NCI-H524 (cell line): ENCODE measurements at places on chromosomes 5 and 9.

DNA sequence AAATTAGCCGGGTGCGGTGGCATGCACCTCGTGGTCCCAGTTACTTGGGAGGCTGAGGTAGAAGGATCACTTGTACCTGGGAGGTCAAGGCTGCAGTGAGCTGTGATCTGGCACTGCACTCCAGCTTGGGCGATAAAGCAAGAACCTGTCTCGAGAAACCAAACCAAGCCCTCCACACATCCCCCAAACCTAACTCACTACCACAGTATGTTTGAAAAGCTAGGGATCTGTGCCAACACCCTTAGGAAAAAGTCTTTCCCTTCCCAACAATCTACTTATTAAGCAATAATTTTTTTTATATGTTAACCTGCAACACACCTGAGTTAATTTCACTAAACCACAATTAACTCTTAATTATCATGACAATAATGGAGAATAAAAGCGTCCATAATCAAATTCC lies 2.2 kb downstream of the UBTD2 start:
- DNase-seq = peak; percentile 9

DNA sequence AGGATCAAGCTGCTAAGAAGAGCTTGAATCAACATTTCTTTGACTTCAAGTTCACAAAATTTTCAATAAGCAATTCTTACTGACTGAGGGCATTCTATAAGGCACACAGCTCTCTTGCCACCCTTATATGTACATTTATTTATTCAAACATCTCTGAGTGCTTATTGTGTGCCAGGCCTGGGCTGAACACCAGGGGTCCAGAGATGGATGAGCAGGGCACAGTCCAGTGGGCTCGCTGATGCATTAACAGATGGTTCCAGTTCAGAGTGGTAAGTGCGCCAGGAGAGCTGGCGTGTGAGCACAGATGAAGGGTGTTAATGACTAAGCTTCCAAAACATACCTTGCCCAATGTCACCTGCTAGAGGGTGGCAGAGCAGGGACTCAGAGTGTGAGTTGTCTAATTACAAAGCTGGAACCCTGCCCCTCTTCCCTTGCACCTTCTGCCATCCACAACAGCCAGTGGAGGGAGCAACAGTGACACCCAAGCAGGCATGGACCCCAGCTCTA lies 24.6 kb downstream of the ALG2 start:
- peak; percentile 90 for DNase-seq

GRCh38 chr5:9370256-9370655 lies 175.6 kb downstream of the SEMA5A start:
- no peak for DNase-seq

DNA sequence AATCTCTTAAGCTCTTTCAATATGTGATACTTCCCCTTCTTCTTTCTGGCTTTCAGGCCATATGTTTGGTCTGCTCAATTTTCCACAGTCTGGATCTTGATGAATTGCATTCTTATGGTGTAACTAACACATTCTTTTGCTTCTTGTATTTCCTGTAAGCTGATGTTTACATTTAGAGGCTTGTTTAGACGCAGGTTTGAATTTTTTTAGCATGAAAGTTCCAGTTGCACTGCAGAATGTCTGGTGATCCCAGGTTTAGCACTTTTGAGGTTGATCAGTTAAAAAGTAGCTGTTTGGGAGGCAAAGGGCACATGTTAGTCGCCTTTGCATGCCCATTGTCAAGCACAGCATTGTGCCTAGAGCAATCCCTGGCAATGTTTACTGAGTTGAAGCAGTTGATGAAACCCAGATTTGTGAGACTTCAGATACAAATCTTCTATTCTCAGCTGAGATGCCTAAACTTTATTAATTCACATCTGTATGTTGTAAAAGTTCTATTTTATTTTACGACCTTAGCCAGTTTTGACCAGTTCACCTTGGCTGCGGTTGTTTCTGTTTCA lies 59.6 kb upstream of the SPATA31C2 start:
- no peak for DNase-seq

DNA sequence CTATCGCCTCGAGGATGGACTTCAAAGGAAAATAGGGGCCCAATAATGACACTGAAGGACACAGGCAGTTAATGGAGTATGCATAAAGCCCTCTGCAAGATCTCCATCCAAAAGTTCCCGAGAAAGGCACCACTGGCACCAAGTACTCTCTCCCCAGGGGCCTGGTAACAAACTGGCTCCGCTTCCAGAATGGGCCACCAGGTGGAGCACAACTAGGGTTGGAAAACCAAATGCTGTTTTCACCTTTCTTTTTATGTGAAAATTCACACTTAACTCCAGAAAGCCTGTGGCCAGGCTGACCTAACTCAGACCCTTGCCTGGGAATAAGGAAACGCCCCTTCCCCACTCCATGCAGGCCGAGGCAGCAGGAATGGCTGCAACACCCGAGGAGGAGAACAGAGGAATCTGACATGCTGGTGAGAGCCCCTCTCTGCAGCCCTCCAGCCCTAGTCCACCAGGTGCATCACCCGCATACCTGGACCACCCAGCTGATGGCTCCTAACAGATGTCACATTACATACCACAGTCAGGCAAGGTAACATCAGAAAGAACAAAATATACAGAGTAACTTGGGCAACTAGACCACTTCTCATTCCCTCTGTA lies 42.8 kb downstream of the CAMSAP1 start:
- peak; percentile 58 for DNase-seq

DNA sequence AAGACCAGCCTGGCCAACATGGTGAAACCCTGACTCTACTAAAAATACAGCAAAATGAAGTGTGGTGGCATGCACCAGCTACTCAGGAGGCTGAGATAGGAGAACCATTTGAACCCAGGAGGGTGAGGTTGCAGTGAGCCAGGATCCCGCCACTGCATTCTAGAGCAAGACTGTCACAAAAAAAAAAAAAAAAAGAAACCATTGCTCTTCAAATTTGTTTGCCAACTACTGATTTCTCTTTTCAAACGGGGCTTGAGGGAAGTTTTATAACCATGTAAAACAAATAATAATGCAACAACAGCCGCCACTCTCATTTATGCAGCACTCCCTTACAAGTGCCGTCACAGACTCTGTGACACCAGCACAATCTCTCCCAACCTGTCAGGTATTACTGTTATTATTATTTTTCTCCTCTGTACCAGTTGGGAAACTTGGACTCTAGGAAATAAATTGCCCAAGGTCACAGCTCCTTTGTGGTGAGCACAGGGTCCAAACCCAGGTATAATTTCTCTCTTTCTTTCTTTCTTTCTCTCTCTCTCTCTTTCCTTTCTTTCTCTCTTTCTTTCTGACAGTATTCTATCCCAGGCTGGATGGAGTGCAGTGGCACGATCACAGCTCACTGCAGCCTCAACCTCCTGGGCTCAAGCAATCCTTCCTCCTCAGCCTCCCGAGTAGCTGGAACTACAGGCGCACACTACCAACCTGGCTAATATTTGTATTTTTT lies 25.4 kb downstream of the SERINC5 start:
- no peak for DNase-seq

GRCh38 chr9:18994263-18994916 lies 38.6 kb downstream of the SAXO1 start:
- no peak for DNase-seq

DNA sequence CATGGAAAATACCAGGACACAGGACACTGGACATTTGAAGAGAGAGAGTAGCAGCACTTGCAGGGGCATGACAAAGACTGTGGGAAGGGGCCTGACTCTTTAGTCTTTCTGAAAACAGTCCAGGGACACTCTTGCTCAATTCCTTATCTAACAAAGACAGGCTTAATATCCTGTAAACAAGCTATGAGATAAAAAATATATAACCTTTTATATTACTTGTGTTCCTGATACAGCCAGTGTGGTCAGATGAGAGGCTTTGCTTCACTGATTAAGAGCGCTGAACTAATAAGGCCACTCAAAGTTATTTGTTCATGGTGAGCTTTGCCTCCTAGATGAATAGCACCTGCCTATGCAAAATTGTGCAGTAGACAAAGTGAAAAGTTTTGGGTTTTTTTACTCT lies 518.7 kb downstream of the LRRC70 start:
- no peak for DNase-seq
